Brain microvascular endothelial cell (primary cell): ENCODE measurements at places on chromosomes 6 and 20.

DNA sequence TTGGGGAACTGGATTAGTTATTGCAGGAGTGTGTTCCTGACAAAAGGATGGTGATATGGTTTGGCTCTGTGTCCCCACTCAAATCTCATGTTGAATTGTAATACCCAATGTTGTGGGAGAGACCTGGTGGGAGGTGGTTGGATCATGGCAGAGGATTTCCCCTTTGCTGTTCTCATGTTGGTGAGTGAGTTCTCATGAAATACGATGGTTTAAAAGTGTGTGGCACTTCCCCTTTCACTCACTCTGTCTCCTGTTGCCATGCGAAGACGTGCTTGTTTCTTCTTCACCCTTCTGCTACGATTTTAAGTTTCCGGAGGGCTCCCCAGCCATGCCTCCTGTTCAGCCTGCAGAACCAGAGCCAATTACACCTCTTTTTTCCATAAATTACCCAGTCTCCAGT, 16.2 kb upstream of the TREM1 start:
- DNase-seq, result no peak

DNA sequence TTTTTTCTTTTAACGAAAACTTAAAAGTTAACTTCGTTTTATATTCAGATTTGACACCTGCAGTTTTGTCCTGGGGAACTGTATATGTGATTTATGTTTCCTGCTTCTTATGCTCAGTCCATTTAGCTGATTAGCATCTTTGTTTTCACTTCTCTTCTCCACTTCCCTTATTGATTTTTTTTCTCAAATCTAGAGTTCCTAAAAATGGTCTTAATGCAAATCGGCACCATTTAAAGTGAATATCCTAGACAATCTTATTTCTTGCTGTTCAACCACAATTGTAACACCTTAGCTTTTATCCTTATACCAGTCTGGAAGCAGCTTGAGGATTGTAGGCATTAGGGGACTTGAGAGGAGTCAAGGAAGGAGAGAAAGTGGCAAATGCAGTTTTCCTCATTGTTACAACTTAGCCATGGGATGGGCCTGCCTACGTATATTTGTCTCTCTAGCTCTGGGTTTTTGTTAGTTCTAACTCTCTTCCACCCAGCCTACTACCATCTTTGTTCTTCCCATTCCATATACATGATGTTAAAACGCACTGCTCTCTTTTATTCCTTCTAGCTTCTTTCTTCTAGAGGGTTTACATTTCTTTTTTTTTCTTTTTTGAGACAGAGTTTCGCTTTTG, 8.5 kb downstream of the QRSL1 start:
- no peak for DNase-seq

DNA sequence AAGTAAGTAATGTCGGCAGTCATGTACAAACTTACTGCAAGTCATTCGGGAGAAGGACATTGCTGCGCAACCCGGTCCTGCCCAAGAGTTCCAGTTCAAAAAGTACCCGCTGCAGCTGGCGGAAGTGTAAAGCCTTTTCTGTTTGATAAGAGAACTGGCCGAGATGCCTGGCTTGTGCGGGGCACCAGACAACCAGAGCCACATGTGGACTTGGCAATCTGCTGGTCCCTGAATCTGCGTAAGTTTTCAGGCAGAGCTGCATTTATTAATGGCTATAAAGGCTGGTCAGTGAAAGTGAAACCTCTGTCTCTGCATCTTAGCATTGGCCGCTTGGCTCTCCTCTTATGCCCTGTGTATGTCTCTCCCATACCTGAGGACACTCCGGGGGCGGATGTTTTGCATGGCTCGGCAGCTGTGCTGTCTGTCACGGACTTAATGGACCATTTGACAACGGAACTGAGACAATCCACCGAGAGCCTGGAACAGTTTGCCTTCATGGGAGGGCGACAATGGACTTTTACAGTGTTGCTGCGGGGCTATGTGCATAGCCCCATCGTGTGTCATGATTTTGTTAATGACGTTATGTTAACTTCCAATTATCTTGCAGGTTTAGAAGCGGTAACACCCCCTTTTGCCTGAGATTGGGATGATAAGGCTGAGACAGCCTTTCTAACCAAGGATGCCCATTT, 19.8 kb upstream of the RGS17 start:
- DNase-seq, result no peak

DNA sequence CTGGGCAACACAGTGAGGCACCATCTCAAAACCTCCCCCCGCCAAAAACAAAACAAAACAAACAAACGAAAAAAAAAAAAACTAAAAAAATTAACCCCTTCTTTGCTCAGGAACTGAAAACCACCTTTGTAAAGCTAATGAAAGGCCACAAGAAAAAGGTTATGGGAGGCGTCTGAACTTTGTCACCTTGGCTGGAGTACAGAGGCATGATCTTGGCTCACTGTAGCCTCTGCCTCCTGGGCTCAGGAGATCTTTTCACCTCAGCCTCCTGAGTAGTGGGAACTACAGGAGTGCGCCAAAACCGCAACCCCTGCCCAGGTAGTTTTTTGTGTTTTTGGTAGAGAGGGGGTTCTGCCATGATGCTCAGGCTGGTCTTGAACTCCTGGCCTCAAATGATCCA, 337.9 kb downstream of the TBC1D32 start:
- no peak for DNase-seq

- peak; percentile 25 for DNase-seq
Observed at GRCh38 chr20:40511478-40511877, 177.6 kb downstream of the MAFB start.

DNA sequence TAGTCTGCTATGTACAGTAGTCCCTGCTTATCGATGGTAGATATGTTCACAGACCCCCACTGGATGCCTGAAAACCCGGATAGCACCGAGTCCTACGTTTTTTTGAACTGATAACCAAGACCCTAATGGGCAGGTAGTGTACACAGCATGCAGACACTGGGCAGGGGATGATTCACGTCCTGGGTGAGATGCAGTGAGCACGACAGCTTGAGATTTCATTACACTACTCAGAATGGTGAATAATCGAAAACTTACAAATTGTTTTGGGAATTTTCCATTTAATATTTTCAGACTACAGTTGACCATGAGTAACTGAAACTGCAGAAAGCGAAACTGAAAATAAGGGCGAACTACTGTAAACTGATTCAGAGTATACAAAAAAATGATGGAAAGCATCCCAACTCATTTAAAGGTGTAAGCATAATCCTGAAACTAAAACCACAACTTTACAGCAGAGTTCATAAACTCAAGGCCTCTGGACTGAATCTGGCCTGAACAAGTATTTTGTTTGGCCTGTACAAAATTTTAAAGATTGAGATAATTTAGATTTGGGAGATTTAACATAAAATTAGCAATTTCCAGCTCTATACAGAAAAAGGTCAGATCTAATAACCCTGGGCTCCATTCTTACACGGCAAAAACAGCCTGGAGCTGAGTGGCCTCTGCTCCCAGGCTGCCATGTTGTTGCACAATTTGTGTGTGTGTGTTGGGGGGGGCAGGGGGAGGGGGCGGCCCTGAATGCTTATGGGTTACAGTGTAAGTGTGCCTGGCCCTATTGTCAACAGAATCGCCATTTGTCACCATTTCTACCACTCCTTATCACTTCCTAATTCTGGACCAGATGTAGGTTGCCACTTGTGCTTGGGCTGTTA, 34.9 kb downstream of the RNF24 start:
- peak; percentile 22 for DNase-seq

- peak; percentile 7 for DNase-seq
Observed at GRCh38 chr6:132023490-132023889, 72.3 kb upstream of the CCN2 start.

DNA sequence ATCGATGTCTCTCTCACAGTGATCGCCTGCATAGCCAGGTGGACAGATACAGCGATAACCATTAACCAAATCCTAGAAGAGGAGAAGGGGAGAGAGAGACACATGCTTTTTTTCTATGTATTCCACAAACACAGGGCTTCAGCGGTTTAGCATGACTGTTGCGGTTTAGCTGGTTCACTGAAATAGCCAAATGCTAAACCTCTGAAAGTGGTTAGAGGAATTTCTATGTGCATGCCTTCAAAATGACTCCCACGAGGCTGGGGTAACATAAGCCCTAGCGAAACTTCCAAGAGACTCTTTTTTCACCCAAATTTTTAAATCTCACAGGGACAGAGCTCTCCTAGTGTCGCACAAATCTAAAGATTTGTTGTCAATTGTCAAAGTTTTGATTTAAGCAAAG, 25.1 kb downstream of the JAG1 start:
- DNase-seq, result peak; percentile 92

GRCh38 chr6:20724443-20725190, 190.4 kb downstream of the CDKAL1 start:
- DNase-seq, result no peak

- DNase-seq, result no peak
Observed at GRCh38 chr6:55399351-55399750, 72.1 kb downstream of the GFRAL start.

GRCh38 chr6:37819802-37820717, 533 bp downstream of the ZFAND3 start:
- peak; percentile 32 for DNase-seq

GRCh38 chr6:156940221-156940620, 163.0 kb downstream of the ARID1B start:
- no peak for DNase-seq

DNA sequence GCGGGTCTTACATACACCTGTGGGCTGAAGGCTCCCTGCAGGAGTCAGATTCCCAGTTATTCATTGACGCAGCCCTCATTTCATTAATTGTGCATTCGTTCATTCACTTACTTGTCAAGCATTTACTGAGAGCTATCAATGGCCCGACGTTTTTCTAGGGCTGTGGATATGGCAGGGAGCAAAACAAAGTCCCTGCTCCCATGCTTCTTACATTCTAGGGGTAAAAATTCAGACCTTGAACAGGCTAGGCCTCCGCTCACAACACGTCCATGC, 369 bp upstream of the NSFL1C start:
- no peak for DNase-seq
